Eye (tissue), 1 donor: ENCODE measurements at places on chromosomes 16 and 17.

- no peak for DNase-seq
Observed at GRCh38 chr17:66354981-66355380, 52.6 kb downstream of the PRKCA start.

DNA sequence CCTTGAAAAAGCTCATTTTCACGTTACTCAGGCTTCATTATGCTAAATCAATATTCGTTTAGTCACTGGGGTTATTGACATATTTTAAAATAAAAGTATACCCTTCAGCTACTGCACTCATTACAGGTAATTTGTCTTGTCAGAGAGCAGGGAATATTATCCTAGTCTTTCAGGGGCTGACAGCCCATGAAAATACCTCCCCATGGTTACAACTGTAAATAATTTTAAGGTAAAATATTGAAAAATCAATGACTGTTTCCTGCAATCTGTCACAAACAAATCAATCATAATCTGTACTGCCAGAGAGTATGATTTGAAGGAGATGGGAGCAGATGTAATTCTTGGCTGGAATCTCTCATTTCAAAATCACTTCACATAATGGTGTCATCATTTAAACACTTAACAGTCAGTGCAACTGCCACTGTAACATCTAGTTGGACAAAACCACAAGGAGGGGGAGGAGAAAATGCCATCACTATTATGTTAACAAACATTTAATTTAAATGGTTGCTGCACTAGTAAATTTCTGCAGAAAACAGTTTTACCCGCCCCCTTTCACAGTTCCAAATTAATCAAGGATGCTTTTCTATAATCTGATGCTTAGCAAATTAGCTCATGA, 9.3 kb upstream of the IRX5 start:
- no peak for DNase-seq

DNA sequence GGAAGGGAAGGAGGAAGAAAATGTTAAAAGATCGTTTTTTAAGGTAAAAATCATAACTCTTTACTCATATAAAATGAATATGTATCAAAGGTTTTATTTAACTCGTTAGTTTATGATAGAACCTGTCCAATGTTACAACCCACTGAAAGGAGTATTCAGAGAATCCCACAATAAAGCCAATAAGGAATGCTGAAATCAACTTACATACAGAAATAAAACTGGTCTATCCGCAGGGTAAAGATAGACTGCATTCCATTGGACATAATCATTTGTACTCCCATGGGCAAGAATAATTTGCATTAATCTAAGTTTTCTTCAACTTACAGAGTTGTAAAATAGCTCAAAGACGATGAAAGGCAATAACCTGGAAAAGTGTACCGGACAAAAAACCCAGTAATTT, 17.9 kb upstream of the BEAN1 start:
- DNase-seq: no peak

GRCh38 chr16:78659668-78660217, 560.3 kb downstream of the WWOX start:
- DNase-seq: no peak

DNA sequence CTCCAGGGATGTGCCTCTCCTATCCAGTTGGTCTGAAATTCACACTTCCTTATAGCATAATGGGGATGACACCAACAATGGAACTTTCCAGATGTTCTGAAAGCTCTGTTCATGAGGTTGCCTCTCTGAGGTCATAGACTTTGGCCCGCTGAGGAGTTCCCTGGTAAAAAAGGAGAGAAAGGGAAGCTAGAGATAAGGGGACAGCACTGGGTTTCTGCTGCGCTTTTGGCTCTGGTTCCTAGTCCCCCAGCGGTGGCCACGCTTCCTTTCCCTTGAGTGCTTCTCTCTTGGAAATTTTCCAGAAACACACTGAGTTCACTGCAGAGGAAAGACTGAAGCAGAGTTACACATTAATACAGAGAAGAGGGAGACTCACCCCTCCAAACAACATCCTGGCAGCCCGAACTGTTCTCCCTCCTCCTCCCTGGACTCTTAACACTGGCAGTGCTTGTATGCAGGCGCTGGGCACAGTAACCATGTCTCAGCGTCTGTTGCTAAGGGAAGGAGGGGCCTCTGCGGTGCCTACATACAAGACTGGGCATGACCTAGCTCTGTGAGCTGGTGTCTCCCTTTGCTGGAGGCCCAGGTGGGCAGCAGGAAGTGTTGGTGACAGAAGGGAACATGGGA, at the start of gene DNAH3:
Gene DNAH3, minus strand, starts transcription at position 472 of the 627 bp plus-strand sequence. CDS start 527 bp downstream, outside the sequence.
- no peak for DNase-seq

DNA sequence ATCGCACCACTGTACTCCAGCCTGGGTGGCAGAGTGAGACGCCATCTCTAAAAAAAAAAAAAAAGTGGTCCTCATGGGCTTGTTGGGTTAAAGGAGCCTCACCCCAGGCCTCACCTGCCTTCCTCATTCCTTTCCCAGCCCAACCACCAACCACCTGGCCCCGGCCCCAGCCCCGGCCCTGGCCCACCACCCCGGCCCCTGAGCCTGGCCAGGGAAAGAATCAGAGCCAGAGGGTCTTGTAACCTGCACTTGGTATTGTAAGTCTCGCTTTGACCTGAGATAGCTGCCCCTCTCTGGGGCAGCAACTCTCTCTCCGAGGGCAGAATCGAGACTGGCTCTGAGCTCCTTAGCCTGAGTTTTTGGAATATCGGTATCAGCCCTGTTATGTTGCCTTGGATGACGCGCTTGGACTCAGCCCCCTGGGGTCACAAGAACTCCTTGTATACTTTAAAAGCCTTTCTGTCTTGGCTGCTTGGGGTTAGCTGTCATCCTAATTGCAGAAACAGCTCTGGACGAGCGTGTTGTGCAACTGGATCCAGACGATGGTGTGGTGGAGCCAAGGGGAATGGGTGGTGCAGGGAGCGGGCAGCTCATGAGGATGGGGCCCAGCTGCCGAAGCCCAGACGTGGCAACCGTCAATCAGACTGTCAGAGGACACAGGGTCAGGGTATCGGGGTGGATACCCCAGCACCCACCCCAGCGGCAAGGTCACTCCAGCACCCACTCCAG, 14.6 kb downstream of the SMTNL2 start:
- DNase-seq: peak; percentile 78
